ENCODE measurements at places on chromosomes 5 and 9. TPM values are rescaled to one million over a fixed set of nuclear protein-coding genes. Genes with fewer than 3 reads are reported as not detected.

Gene DPP7
- 333 TPM for total RNA-seq

Gene CDK7
- 45.7 TPM for total RNA-seq

Gene C9orf153
- 0.19 TPM for total RNA-seq

Gene ANKRD31
- 0.50 TPM for total RNA-seq

Gene UNC13B
- total RNA-seq, result 2.9 TPM

Gene PCDHGA1
- total RNA-seq, result 0.06 TPM

Gene C5orf63
- total RNA-seq, result 9.2 TPM

Gene ERBIN
- 33.8 TPM for total RNA-seq

Gene CCNJL
- total RNA-seq, result 0.13 TPM

Gene IRX2
- total RNA-seq, result not detected

Gene SLC24A2
- total RNA-seq, result not detected

Gene OTULINL
- total RNA-seq, result 14.0 TPM

All from activated CD8-positive, alpha-beta memory T cell treated with anti-CD3 and anti-CD28 coated beads for 36 hours (primary cell).